ENCODE measurements at places on chromosomes 1 and 21.

DNA sequence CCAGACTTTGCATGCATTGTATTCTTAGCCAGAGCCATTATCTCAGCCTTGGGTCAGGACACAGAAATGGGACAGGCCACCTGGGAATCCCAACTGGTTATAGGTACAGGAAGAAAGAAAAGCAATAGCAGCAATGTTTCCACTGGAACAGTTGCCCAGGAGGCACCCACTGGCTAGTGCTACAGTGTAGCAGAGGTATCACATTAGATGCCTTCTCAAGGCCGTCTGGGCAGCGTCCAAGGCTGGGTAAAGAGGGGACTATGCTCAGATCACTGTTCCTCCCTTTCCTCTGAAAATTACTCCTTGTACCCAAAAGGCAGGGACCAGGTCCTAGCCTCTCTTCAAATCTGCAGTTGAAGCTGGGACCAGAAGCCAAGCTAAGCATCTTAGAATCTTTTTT is 2.6 kb downstream of the CREB3L4 start:
- DNase-seq = no peak

GRCh38 chr1:243233908-243234307 is 21.2 kb downstream of the CEP170 start:
- DNase-seq = no peak

DNA sequence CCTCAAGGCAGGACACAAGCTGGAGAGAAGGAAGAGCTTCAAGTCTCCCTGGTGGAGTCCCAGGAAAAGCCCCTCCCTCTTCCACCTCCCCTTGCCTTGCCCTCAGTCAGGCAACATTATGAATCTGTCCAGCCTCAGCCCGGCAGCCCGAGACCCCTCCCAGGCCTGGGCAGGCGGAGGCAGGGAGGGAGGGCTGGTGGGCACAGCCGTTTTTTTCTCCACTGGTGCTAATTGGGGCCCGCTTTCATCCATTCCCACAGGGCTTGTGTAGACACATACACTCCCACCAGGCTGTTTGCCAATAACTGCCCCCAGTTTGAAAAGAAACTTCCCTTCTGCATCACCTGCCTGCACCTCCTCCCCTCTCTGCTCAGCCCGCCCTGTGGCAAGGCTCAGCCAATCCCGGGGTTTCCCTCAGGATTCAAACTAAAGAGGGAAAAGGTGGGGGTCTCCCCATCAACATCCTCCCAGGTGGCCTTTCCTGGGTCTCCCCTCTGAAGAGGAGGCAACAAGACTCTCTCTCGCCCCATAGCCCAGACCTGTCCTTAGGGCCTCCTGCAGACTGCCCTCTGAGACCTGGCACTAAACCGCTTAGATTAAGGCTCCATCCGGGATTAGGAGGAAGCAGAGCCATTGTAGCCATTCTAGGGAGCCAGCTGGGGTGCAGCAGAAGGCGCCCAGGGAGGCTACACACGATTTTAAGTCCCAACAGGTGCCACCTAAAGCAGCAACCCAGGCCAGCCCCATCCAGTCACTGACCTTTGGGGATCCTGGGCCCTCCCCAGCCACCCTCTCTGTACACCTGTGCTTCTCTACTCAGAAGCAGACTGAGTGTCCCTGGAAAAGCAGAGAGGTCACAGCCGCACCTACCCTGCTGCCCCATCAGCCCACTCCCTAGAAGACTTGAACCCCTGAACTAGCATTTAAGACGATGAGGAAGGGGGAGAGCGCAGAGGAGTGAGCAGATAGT is 3.5 kb downstream of the IGSF9 start:
- DNase-seq = no peak

- DNase-seq = no peak
Observed at GRCh38 chr1:154831462-154831861, 38.6 kb downstream of the KCNN3 start.

DNA sequence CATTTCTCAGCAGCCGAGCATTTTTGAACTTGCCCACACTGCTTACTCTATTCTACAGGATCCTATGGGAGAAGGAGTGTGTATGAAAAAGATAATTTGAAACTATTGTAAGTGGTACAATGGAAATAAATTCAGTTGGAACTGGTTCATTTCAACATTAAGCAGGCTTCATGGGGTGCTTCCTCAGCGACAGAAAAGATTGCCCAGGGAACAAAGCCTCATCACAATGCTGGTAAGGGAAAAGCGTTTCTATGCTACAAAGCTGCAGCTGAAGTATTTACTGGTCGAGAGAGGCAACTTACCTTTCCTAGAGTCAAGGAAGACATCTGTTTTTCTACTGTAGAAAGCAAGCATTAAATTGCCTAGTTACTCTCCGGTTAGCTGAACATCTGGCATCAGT is 568.2 kb upstream of the ZP4 start:
- DNase-seq = no peak

GRCh38 chr1:163106364-163106987 is 37.3 kb downstream of the RGS4 start:
- DNase-seq = no peak

GRCh38 chr1:174818951-174819350 is 180.8 kb upstream of the CACYBP start:
- DNase-seq = no peak

- DNase-seq = no peak
Observed at GRCh38 chr1:34156739-34157138, 8.3 kb downstream of the CSMD2 start.

GRCh38 chr21:45594721-45595489 is 48.6 kb upstream of the PCBP3 start:
- DNase-seq = no peak

- no peak for DNase-seq
Observed at GRCh38 chr1:110533230-110533629, 14.3 kb upstream of the KCNA10 start.

DNA sequence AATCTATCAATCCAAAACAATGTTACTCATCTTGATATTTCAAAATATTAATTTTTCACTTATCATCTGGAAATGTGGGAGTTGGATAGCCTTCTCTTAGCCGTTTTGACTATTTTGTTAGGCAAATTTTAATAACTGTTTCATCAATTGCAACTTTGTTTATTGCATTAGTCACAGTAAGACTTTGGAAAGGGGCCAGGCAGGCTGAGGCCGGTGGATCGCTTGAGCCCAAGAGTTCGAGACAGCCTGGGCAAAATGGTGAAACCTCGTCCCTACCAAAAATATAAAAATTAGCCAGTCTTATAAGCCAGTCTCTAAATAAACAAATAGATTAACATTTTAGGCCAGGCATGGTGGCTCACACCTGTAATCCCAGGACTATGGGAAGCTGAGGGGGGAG is 113.0 kb upstream of the NR5A2 start:
- DNase-seq = no peak

DNA sequence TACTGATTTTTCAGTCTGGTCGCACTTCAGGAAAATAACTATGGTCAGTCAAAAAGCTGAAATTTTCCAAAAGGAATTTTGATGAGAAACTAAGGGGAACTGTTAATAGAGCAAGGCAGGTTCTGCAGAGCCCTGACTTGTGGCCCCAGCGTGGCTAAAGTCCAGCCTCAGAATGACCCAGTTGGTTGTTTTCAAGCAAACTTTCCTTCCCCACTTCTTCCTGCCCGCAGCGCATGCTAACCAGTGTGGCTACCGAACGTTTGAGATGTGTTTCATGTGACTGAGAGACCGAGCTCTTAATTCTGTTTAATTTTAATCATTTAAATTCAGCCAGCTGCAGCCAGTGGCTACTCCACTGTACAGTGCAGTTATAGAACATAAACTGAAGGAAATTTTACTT is 6.2 kb upstream of the IL10RB start:
- DNase-seq = no peak

- DNase-seq = peak; percentile 91
Observed at GRCh38 chr1:203440771-203441170, 34.8 kb upstream of the PRELP start.

GRCh38 chr1:168689726-168690602 is 39.0 kb downstream of the DPT start:
- DNase-seq = peak; percentile 63

- no peak for DNase-seq
Observed at GRCh38 chr1:119220991-119221390, 80.5 kb upstream of the WARS2 start.

GRCh38 chr21:17673261-17674020 is 60.7 kb upstream of the BTG3 start:
- DNase-seq = no peak

- DNase-seq = no peak
Observed at GRCh38 chr1:12040457-12041051, 21.3 kb downstream of the MIIP start.

- DNase-seq = no peak
Observed at GRCh38 chr1:150551784-150552127, 2.5 kb downstream of the ADAMTSL4 start.

DNA sequence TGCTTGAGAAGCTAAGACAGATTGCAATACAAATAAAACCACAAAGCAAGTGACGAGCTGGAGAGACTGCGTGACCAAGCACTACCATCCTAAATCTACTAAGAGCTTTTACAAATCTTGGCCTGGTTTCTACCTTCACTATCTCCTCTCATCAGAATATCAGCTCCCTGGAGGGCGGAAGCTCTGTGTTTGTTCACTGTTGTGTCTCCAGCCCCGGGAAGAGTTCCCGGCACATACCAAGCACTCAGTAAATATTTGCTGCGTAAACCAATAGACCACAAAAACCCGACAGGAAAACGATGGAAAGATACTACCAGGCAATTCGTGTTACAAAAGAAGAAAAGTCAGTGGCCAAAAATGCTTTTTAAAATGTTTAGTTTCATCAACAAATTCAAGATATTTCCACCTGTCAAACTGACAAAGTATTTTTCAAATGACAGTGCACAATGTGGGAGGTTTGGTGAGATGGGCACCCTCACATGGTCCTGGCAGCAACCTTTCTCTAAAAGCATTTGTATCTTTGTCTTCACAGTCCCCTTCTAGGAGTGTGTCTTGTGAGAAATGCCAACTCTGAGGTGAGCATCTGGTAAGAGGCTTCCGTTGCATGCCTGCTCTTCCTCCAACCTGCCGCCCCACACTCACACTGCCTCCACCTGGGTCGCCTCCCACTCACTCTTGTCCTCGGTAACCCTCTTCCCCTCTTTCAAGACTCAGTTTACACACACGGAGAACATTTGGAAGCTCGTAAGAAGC is 34.7 kb downstream of the SLC1A7 start:
- no peak for DNase-seq

Measured in right atrium auricular region (tissue), 2 donors.